ENCODE measurements at places on chromosomes 1 and 21.

GRCh38 chr1:146016891-146017290 lies 4.6 kb downstream of the HJV start:
- DNase-seq: no peak

DNA sequence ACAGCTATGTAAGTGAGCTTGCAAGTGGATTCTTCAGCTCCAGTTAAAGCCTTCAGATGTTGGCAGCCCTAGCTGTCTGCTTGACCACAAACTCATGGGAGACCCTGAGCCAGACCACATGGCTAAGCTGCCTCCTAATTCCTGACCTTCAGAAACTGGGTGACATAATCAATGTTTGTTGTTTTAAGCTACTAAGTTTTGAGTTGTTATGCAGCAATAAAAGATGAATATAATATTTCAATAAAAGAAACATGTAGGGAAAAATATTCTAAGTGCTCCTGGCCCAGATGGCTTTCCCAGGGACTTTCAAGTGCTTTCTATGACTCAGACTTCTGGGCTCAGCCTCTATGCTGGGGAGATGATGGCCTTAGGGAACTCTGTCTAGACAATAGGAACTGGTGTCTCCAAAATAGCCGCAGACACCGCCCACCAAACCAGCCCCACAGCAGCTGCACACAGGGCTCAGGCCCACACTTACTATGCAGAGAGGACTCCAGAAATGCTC lies 20.3 kb upstream of the AZIN2 start:
- DNase-seq: no peak

GRCh38 chr21:29182691-29183092 lies 52.2 kb downstream of the MAP3K7CL start:
- DNase-seq: no peak

GRCh38 chr1:108513044-108513415 lies 46.9 kb upstream of the EEIG2 start:
- no peak for DNase-seq

GRCh38 chr1:36089393-36090121 lies 865 bp downstream of the ADPRS start:
- DNase-seq: no peak

GRCh38 chr1:54814571-54814970 lies 13.4 kb upstream of the TTC22 start:
- no peak for DNase-seq

- DNase-seq: no peak
These were observed 27.2 kb upstream of the MAN1A2 start for GRCh38 chr1:117339866-117340700.

GRCh38 chr1:30887485-30888315 lies 20.9 kb downstream of the SDC3 start:
- DNase-seq: peak; percentile 36

DNA sequence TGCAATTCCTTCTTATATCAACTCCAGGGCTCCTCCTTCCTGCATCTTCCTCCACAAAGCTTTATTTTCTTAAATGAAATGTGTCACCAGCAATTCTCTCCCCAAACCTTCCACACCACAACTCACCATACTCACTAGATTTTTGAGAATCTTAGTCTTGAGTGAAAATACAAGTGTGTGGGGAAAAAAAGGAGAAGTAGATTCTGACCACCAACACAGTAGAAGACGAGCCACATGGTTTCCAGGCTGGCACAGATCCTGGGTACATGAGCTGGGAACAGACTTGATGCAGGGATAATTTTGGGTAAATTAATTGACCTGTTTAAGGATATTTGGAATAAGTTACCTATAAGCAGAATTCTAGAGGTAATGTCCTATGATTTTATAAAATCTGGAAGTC lies 72.8 kb upstream of the KCNJ15 start:
- no peak for DNase-seq

DNA sequence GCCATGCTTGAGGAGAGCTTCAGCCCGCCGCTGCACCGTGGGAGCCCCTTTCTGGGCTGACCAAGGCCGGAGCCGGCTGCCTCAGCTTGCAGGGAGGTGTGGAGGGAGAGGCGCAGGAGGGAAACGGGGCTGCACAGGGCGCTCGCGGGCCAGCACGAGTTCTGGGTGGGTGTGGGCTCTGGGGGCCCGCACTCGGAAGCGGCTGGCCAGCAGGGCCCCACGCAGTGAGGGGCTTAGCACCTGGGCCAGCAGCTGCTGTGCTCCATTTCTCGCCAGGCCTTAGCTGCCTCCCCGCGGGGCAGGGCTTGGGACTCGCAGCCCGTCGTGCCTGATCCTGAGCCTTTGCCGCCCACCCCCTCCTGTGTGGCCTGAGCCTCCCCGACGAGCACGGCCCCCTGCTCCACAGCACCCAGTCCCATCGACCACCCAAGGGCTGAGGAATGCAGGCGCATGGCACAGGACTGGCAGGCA lies 1554.0 kb downstream of the KCNT2 start:
- DNase-seq: no peak

DNA sequence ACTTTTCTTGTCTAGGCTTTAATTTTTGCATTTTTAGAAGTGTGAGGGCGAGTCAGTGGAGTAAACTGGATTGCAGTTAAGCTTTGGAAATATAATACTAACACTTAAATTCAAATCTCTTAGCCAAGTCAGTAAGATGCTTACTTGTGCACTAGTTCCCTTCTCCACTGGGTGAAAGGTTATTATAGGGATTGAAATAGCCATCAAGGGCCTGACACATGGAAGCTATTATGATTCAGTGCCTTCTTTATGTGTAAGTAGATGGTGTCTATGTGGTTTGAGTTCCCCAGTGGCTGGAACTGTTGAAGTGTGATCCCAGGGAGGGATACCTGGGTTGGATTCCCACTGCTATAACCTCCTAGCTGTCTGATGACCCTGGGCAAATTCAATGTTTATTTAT lies 24.7 kb upstream of the DMRTA2 start:
- no peak for DNase-seq

- peak; percentile 10 for DNase-seq
These were observed 98.3 kb upstream of the CAMK1G start for GRCh38 chr1:209485167-209485566.

- no peak for DNase-seq
These were observed 23.9 kb upstream of the SPRR2G start for GRCh38 chr1:153174624-153175023.

DNA sequence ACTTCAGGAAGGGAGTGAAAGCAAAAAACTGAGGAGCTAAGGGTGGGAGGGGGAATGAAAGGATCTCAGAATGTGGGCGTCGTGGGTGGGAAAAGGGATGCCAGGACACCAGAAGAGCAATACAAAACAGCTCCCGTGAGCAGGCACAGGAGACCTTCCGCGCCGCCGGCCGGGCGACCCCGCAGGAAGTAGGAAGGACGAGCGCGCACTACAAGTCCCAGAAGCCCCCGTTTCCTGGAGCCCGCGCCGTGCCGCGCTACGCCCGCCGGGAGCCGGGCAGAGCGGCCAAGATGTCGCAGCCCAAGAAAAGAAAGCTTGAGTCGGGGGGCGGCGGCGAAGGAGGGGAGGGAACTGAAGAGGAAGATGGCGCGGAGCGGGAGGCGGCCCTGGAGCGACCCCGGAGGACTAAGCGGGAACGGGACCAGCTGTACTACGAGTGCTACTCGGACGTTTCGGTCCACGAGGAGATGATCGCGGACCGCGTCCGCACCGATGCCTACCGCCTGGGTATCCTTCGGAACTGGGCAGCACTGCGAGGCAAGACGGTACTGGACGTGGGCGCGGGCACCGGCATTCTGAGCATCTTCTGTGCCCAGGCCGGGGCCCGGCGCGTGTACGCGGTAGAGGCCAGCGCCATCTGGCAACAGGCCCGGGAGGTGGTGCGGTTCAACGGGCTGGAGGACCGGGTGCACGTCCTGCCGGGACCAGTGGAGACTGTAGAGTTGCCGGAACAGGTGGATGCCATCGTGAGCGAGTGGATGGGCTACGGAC lies at the start of gene PRMT6:
TSS of gene PRMT6 (plus strand) at position 249 of the 771 bp plus-strand sequence. CDS start at position 291, 42 bp downstream.
- peak; percentile 81 for DNase-seq

GRCh38 chr1:169044971-169045370 lies 61.5 kb upstream of the ATP1B1 start:
- peak; percentile 1 for DNase-seq

DNA sequence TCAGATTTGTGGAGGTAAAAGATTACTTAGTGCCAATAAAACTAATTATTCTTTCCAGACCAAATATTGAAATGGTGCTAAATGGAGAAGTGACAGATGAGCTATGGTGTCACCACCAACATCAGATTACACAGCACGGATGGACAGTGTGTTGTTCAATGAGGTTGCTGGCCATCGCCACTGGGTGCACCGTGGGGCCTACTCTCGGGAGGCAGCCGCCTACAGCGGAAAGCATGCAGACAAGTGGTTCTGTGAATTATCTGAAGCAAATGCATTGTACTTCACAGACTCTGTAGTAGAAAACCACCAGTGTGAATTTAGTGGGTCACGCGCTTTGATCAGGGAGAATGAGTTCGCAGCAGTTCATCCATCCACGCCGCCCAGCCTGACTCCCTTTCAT lies 42.3 kb downstream of the GNG4 start:
- DNase-seq: no peak

DNA sequence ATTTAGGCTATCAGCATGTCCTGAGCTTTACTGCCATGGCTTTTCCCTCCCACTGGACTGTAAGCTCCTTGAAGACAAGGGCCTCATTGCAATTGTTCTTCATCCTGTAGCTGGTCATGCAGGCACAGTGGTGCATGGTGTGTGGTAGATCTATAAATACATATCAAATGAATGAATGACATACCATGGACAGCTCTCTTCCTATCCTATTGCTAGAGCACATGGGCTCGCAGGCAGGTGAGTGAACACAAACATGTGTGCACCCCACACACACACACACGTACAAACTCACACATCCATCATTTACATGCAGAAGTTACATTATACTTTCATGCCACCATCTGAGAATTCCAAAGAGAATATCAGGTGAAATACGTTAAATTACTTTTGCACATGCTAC lies 172.9 kb upstream of the RUNX1 start:
- no peak for DNase-seq

DNA sequence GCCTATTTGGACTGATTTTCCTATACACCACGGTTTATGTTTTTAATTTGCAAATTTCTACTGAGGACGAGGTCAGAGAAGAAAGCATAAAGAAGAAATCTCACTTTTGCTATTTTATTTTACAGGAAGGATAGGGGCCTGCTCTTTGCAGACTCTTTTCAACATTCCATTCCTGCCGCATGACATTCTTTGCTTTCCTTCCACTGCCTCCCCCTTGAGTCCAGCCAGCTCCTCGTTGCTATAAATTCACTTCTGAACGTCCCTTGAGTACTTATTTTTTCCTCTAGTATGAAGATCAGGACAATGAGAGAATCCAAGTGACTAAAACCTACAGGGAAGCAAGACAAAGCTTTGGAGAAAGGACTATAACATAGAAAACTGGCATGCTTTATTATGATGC lies 53.4 kb upstream of the PTGFR start:
- DNase-seq: no peak

DNA sequence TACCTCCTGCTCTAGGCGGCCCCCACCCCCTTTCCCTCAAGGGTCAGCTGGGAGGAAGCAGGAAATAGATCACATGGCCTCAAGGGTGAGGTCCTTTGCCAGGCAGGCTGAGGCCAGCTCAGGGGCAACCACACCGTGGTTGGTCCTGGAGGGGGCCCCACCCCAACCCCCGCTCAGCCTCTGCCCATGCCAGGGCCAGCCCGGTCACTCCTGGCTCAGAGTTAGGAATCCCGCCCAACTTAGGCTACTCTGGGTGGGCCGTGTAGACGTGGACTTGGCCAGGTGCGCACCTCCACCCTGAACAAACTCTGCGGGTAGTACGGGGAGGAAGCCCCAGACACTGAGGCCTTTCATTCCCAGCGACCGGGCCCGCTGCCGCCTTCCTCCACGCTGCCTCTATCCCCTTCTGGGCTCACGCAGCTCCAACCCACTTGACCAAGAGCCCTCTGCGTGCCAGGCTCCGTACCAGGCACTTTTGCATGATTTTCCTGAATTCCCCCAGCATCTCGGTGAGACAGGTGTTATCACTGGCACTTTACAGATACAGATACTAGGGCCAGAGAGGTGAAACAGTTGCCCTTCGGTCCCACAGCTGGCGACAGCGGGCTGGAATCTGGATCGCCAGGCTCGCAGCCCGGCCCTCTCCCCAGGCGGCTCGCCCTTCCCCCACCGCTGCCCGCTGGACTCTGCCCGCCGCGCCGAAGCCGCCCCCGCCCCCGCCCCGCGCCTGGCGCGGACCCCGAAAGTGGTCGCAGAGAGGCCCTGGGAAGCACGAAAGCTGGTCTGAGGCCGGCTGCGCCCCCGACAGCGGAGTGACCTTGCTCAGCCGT lies 769 bp downstream of the GALE start:
- DNase-seq: no peak

GRCh38 chr1:10388387-10388715 lies 10.5 kb upstream of the PGD start:
- DNase-seq: no peak

- DNase-seq: peak; percentile 62
These were observed 24.8 kb upstream of the THEM4 start for GRCh38 chr1:151934048-151934493.

GRCh38 chr21:45270306-45270821 lies 17.3 kb downstream of the POFUT2 start:
- no peak for DNase-seq

DNA sequence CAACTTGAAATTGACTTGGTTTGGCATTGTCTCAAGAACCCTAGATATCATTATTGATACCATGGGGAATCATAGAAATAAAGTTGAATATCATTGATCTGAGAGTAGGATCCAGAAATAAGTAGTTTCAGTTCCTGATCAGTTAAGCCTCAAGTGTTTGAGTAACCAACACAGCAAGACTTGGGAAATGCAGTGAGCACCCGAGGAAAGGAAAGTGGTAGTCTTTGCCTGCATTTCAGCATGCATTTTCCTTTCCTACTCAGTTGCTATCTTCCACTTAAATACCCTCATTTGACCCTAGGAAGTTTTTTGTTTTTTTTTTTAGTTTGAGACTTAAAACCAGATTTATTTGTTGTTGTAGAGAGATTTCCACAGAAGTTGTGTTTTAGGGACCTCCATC lies 18.9 kb downstream of the CLEC20A start:
- no peak for DNase-seq

DNA sequence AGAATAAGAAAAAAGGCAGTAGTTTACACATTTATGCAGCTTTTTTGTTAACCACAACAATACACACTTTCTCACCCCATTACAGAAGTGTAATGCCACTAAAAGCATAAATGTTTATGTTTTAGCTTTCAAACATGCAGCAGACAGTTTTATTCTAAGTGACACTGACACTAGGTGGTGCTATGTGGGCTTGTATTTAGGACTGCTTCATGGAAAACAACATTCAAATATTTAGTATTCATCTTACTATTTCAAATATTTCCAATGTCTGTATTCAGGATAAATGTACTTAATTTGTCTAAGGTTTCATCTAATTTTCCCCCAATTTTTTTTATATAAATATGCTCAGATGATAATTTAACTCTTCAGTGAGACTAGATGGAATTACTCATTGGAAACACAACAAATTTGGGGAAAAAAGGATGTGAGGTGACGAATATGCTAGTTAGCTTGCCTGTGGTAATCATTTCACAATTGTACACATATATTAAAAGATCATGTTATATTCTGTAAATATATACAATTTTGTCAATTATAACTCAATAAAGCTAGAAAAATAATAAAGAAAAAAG lies 71.4 kb downstream of the USP1 start:
- peak; percentile 1 for DNase-seq
